GM23248 (cell line): ENCODE measurements at places on chromosomes 5 and 9. TPM values are rescaled to one million over a fixed set of nuclear protein-coding genes. Genes with fewer than 3 reads are reported as not detected.

DNA sequence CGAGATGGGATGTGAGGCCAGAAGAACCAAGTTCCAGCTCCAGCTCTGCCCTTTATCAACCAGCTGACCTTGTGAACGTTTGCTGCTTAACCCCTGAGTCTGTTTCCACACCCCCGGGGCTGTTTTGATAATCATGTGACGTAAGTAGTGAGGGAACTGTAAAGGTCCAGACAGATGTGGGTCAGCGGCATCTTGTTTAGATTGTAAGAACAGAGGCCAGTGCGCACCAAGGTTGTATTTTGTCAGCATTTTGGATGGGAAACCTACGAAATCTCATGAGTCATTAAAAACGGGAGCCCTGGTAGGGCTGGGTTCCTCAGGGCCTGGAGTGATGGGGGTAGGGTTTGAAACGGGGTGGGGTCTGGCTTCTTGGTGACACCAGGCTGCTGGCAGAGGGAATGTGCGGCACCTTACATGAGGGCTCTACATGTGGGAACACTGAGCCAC lies 13.8 kb upstream of the COL15A1 start:
- no peaks in the 10 kb centered on the region for H3K4me1 ChIP-seq
- H3K27me3 ChIP-seq = no peaks in the 10 kb centered on the region
- DNase-seq = no peak
- no peaks in the 10 kb centered on the region for H3K36me3 ChIP-seq
- no peak overlapping the region for H3K27ac ChIP-seq

GFM2 gene
- total RNA-seq = 35.9 and 42.2 TPM in 2 replicates

DNA sequence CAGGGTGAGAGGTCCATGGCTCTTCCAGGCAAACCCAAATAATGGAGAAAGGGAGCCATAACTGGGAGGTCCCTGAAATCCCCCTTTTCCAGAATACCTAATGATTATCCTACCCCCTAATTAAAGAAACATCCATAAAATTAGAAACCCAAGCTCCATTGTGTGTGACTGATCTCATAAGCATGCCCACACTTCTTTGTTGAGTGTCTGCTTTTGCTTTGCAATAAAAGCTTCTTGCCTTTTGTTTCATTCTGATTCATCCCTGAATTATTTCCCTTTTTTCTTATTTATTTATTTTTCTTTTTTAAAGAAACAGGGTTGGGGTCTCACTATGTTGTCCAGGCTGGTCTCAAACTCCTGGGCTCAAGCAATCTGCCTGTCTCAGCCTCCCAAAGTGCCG lies 33.1 kb downstream of the BTF3 start:
- no peaks in the 10 kb centered on the region for H3K27me3 ChIP-seq
- no peaks in the 10 kb centered on the region for H3K36me3 ChIP-seq
- 0 out of 2 replicates have a peak overlapping the region, but pooled peaks have one; percentile 9 for H3K27ac ChIP-seq
- DNase-seq = peak; percentile 58
- peaks cover 11% of the 10 kb centered on the region for H3K4me1 ChIP-seq
- H3K4me3 ChIP-seq = no peak overlapping the region

PCDHA12 gene
- not detected in 2 replicates for total RNA-seq

GRCh38 chr5:138979684-138980280 lies 104.6 kb upstream of the LRRTM2 start:
- DNase-seq = no peak
- no peak overlapping the region for H3K27ac ChIP-seq
- no peaks in the 10 kb centered on the region for H3K36me3 ChIP-seq
- H3K4me3 ChIP-seq = no peak overlapping the region

GRCh38 chr9:78592811-78593210 lies 295.9 kb downstream of the PSAT1 start:
- H3K27me3 ChIP-seq = no peaks in the 10 kb centered on the region
- H3K27ac ChIP-seq = no peak overlapping the region
- H3K36me3 ChIP-seq = no peaks in the 10 kb centered on the region
- DNase-seq = peak; percentile 69
- H3K4me3 ChIP-seq = no peak overlapping the region

GRXCR2 gene
- total RNA-seq = not detected in 2 replicates

DNA sequence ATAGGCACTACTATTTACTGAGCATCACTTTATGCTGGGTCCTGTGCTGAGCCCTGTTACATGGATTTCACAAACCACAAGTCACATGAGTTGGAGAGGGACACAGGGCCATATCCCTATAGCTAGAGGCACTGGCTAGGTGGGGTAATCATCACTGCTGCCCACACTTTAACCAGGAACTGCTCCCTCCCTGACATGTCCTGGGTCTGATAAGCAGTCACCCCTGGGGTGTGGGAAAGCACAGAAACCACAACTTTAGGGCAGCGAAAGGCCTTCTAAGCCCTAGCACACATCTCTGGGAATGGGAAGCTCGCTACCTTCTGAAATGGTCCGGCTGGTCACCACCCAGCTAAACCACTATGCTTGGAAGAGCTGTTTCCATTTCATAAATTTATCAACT lies 15.0 kb downstream of the TBC1D2 start:
- H3K4me3 ChIP-seq = no peak overlapping the region
- H3K27ac ChIP-seq = no peak overlapping the region
- H3K4me1 ChIP-seq = no peaks in the 10 kb centered on the region
- peaks cover 50% of the 10 kb centered on the region; the same call in 1 of the 2 replicates for H3K36me3 ChIP-seq
- H3K27me3 ChIP-seq = no peaks in the 10 kb centered on the region

GRCh38 chr9:28464481-28465216 lies 891.4 kb upstream of the C9orf72 start:
- DNase-seq = no peak
- H3K27ac ChIP-seq = no peak overlapping the region
- no peaks in the 10 kb centered on the region for H3K36me3 ChIP-seq
- no peaks in the 10 kb centered on the region for H3K4me1 ChIP-seq
- no peaks in the 10 kb centered on the region for H3K27me3 ChIP-seq
- H3K4me3 ChIP-seq = no peak overlapping the region

DNA sequence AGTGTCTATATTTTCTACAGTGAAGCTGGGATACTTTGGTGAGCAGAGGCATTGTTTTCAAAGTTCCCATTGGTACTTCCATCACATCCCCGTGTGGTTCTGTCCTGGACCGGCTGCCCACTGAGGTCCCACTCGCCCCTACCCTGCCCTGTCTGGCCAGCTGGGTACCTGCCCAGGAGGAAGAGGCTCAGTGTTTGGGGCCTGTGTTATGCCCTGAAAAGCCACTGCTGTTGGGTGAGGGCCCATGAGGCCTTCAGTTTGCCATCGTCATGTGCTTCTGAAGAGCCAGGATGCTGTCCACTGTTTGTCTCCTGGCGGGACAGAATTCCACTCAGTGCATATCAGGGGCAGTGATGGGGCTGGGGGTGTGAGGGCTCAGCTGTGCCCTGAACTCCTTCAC lies 2.6 kb upstream of the CEP72 start:
- DNase-seq = no peak
- no peak overlapping the region for H3K27ac ChIP-seq
- no peak overlapping the region for H3K4me3 ChIP-seq
- no peaks in the 10 kb centered on the region for H3K4me1 ChIP-seq

DNA sequence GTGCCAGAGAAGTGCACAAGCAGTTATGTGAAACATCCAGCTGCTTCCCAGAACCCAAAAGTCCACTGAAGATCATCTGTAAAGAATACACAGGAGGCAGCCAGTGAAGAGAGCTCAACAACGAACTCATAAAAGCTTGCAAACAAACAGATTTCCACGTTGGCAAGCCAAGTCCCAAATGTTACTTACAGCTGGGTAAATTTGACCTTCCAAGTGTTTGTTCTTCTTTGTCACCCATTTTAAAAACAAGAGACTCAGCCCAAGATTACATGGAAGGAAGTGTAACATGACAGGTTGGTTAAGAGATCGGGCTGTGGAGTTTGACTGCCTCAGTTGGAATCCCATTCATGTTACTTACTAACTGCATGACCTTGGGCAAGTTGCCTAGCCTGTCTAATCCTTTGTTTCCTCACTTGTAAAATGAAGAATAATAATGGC lies 174.9 kb upstream of the PAPPA start:
- H3K36me3 ChIP-seq = no peaks in the 10 kb centered on the region
- no peaks in the 10 kb centered on the region for H3K27me3 ChIP-seq
- no peak overlapping the region for H3K27ac ChIP-seq
- H3K4me1 ChIP-seq = no peaks in the 10 kb centered on the region
- DNase-seq = no peak

GRCh38 chr5:44002381-44002901 lies 386.8 kb downstream of the FGF10 start:
- H3K36me3 ChIP-seq = no peaks in the 10 kb centered on the region
- DNase-seq = peak; percentile 49
- no peak overlapping the region for H3K27ac ChIP-seq
- no peak overlapping the region for H3K4me3 ChIP-seq

- DNase-seq = peak; percentile 89
- H3K27me3 ChIP-seq = no peaks in the 10 kb centered on the region
- no peaks in the 10 kb centered on the region for H3K36me3 ChIP-seq
- peak overlapping the region; percentile 85 for H3K27ac ChIP-seq
These were observed 543 bp downstream of the MTMR12 start for GRCh38 chr5:32312197-32312594.

DNA sequence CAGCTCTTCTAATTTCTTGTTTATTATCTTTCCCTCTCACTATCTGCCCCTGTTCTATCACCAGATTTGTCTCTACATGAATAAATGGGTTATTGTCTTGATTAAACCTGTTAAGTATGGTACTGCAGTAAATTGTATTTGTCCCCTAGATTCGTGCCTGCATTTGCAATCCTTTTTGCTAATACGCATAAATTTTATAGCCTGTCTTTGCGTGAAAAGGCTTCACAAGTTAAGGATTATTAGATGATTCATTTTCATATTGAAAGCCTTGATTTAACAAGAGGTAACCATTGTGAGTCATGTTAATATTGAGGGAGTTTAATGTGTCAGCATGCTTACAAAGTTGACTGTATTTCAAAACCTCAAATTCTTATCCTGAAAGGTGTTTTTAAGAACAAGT lies 204.6 kb downstream of the PCSK1 start:
- no peak overlapping the region for H3K4me3 ChIP-seq
- peak; percentile 70 for DNase-seq
- H3K27ac ChIP-seq = peak overlapping the region; percentile 81
- peaks cover 36% of the 10 kb centered on the region for H3K4me1 ChIP-seq
- H3K36me3 ChIP-seq = no peaks in the 10 kb centered on the region
- H3K27me3 ChIP-seq = no peaks in the 10 kb centered on the region

GRCh38 chr9:120861935-120862334 lies 15.1 kb downstream of the PHF19 start:
- H3K36me3 ChIP-seq = 0 out of 2 replicates have a peak, but pooled peaks cover 4% of the 10 kb centered on the region
- H3K4me1 ChIP-seq = no peaks in the 10 kb centered on the region
- no peak overlapping the region for H3K4me3 ChIP-seq
- no peak for DNase-seq
- H3K27ac ChIP-seq = no peak overlapping the region
- H3K27me3 ChIP-seq = no peaks in the 10 kb centered on the region

DNA sequence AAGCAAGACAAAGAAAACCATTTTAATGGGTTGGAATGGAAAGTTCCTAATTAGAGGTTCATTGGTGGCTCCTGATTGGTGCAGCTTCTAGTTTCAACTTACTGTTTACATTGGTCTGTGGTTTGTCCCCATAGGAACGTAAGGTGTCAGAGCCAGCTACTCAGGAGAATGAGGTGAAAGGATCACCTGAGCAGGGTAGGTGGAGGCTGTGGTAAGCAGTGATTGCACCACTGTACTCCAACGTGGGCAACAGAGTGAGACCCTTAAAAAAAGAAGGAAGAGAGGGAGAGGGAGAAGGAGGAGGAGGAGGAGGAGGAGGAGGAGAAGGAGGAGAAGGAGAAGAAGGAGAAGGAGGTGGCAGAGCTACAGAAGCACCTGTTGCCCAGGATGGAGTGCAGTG lies 30.4 kb downstream of the KCNIP1 start:
- no peak overlapping the region for H3K27ac ChIP-seq
- H3K4me3 ChIP-seq = no peak overlapping the region
- no peaks in the 10 kb centered on the region for H3K36me3 ChIP-seq
- H3K27me3 ChIP-seq = peaks cover 55% of the 10 kb centered on the region

- no peaks in the 10 kb centered on the region for H3K4me1 ChIP-seq
- H3K27me3 ChIP-seq = no peaks in the 10 kb centered on the region
- no peak overlapping the region for H3K4me3 ChIP-seq
- no peak for DNase-seq
- no peaks in the 10 kb centered on the region for H3K36me3 ChIP-seq
These were observed 135.9 kb downstream of the GABRB2 start for GRCh38 chr5:161410640-161411039.

IRX2 gene
- total RNA-seq = 30.6 and 38.1 TPM in 2 replicates

DNA sequence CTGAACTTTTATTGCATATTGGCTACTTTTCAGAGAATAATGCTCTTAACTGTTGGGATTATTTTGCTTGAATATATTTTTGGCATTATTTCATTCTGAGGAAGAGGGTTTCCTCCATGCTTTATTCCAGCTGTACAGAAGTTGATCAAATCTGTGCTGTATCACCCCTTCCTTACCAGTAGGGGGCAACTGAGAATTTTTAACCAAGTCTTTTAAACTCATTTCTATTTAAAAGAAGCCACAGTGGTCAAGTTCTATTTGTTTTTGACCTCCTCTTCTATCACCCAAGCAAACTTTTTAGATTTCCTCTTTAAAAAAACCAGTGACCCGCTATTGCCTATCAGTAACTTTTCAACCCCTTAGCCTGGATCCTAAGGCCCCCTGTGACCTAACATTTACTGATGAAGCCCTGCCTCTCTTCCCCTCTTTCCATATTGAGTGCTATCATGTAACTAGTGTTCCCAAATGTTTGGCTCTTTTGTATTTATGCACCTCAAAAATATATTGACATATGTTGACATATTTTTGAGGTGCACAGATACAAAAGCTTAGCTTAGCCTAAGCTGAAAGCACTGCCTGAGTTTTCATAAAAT lies 80.6 kb downstream of the FBXO4 start:
- H3K4me3 ChIP-seq = no peak overlapping the region
- H3K4me1 ChIP-seq = no peaks in the 10 kb centered on the region
- H3K27ac ChIP-seq = no peak overlapping the region
- no peaks in the 10 kb centered on the region for H3K27me3 ChIP-seq
- DNase-seq = peak; percentile 49
